ENCODE measurements at places on chromosomes 4 and X. TPM values are rescaled to one million over a fixed set of nuclear protein-coding genes. Genes with fewer than 3 reads are reported as not detected.

The IQSEC2 gene
- polyA plus RNA-seq = 67.9 TPM

The NDST4 gene
- polyA plus RNA-seq = not detected

GRCh38 chr4:53956454-53956853, 108.0 kb downstream of the CHIC2 start:
- no peak for DNase-seq

DNA sequence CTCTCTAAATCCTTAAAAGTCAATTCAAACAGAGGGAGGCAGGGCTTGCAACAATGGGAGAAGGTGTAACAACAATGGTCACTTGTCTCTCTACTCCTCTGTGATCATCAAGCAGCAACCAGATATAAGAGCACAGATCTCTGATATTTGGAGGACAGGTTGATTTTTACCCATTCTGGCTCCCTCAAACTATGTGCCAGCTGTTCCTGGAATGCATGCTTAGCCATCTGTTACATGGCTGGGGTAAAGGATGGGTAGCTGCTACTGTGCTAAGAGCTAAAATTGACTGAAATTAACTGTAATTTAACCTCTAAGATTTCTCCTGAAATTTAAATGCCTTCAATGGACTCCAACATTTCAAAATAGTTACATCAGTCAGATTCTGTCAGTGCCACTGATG, 1459.9 kb downstream of the PCDH7 start:
- no peak for DNase-seq

DNA sequence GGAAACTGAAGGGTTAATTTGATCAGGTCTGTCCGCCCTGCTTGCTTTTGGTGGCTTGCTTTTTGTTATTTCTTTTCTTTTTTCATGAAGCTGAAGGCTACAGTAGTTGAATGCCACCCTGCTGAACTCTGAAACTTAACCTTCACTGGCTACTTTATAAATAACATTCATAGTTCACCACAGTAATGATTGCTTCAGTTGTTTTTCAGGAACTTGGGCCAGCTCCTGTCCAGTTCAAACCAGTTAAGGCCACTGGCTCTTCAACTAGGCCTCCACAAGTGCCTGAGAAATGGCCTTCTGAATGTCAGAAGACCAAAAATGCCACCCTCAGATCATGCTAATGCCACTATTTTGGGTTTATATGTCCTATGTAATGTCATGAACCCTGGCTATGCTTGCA, 7.7 kb upstream of the ASB9 start:
- no peak for DNase-seq

DNA sequence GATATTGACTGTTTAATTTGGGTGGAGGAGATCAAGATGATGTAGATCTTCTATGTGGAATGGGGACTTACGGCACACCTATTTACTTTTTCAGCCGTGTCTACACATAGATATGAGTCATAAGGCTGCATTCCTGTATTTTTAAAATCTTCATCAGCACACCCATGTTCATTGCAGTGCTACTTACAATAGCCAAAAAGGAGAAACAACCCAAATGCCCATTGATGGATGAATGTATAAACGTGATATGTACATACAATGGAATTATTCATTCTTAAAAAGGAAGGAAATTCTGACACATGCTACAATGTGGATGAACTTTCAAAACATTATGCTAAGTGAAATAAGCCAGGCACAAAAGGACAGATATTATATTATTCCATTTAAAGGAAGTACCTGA, 98.6 kb downstream of the AASDH start:
- DNase-seq = no peak

DNA sequence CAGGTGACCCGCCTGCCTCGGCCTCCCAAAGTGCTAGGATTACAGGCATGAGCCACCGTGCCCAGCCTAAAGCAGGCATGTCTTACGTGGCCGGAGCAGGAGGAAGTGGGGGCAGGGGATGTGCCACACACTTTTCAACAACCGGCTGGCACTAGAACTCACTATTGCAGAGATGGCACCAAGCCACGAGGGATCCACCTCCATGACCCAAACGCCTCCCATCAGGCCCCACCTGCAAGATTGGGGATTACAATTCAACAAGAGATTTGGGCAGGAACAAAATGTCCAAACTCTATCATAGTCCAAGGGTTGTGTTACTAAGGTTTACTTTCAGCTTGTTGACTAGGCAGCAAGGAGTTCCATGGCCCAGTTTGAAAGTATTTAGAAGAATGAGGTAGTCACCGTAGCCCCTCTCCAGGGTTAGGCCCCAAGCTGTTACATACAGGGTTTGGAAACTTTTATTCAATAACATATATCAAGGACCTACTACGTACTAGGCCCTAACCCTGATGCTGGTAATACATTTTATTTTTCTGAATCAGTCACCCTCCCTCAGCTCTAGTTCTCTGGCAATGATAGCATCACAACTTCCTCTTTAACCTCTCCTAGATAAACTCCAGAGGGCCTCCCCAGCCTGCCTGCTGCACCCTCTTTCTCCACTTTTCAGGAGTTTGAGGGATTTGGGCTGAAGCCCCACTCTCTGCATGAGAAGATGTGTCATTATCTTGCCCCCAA, 18.0 kb upstream of the TBC1D14 start:
- DNase-seq = no peak

- DNase-seq = no peak
Observed at GRCh38 chrX:154430479-154430878, 2.0 kb downstream of the ATP6AP1 start.

GRCh38 chrX:86830685-86831084, 682.4 kb downstream of the DACH2 start:
- no peak for DNase-seq

DNA sequence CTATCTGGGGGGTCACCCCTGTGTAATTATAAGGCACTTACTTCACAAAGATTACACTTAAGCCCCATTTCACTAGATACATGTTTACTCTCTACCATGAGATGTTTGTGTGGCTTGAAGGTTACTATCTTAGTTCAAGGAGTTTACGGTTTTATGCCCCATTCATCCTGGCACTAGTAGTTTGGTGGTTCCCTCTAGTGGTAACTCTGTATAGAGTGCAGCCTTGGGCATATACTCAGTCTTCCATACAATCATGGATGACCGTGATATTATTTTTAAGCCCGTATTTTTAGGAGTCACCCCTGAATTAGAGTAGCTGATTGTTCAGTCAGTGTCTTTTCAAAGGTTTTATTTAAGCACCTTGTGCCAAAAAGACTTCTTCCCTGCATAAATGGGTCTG, 109.9 kb upstream of the FAM47C start:
- DNase-seq = no peak

GRCh38 chr4:5958199-5958735, 60.0 kb downstream of the C4orf50 start:
- DNase-seq = no peak

GRCh38 chrX:137999552-137999951, 433.6 kb downstream of the ZIC3 start:
- no peak for DNase-seq

- DNase-seq = no peak
Observed at GRCh38 chrX:5928224-5928623, 300.4 kb downstream of the NLGN4X start.
